ENCODE measurements at places on chromosomes 6 and 20.
A peak's percentile ranks its signal among the peaks of the same experiment; 100 is the strongest.

- no peak for DNase-seq
Observed at GRCh38 chr6:134706806-134707205, 243.1 kb downstream of the ALDH8A1 start.

- peak; percentile 13 for DNase-seq
Observed at GRCh38 chr20:51769976-51770615, 1.9 kb upstream of the ATP9A start.

DNA sequence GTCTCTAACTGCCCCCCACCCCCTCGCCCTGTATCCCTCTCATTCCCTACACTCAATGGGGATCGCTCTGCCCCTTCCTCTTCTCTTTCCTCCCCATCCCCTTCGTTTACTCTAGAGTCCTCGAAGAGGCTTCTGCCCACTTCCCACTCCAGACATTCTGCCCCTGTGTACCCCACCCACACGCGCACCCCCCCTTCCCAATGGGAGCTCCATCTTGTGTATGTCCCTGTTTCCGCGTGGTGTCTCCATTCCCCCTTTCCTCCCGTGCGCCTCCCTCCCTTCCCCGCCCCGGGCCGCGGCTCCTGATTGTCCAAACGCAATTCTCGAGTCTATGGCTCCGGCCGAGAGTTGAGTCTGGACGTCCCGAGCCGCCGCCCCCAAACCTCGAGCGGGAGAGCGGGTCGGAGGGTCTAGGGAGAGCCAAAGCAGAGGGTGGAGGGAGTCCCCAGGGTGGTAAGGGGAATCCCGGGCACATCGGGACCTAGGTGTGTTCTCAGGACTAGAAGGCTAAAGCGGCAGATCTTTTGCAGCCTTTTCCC is 679 bp upstream of the RING1 start:
- peak; percentile 58 for DNase-seq

DNA sequence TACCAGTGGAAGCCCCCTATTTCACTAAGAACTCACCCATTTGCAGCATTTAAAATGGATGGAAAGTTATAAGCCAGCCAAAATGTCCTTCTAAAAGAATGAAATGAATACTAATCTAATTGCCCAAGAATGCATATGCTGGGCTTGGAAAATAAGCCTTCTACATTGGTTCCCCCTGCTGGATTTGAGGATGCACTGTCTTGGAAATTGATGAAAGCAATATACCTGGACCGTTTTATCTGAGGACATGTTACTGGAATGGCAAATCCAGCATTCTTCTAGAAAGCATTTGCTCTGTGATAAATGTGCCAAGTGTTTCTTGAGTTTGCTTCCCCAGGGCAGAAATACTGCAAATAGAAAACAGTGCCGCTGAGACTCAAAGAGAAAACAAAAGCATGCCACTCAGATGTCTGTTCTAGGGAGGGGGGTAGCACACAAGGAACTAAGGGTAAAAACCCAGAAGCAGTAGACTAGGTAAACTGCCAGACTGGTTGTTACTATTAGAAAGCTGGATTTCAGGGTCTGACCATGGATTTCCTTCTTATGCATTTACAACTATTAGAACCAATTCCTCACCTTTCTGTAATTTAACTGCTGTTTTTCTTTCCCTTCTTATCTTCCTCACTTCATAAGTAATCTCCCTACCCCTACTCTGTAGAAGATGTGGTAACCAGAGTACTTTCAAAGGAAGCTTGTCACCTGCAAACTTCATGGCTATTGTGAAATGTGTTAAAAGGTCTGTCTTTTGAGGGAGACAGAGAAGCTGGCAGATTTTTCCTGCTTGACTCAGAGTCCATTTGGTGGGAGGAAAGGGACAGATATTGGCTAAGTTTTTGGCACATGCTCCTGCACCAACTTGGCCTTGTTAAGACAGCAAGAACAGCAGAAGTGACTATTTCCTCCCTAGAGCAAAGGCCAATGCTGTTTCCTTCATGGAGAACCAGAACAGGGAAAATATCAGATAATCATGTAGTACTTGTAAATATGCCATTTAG is 642.6 kb downstream of the KIF16B start:
- DNase-seq, result peak; percentile 82

GRCh38 chr6:43796903-43797890 is 27.2 kb downstream of the VEGFA start:
- DNase-seq, result no peak

DNA sequence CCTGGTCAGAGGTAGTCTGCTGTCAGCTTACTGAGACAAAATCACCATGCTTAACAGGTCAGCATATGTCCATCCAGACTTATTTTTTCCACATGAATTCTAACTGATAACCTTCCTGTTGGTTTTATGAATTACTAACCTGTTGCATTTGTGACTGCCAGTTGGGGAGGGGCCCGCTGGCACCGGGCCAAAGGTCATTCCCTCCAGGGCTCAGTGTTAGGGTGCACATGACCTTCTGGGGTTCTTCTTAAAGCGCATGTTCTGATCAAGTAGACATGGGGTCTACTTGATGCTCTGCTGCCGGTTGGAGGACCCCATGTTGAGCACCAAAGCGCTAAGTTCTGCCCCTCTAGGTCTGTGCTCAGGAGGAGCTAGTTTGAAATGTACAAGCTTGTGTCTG is 15.6 kb downstream of the DUSP22 start:
- no peak for DNase-seq

GRCh38 chr6:169287675-169288074 is 34.0 kb upstream of the THBS2 start:
- no peak for DNase-seq

GRCh38 chr20:14691994-14692393 is 354.6 kb upstream of the FLRT3 start:
- no peak for DNase-seq

GRCh38 chr20:7193681-7194080 is 426.2 kb downstream of the BMP2 start:
- peak; percentile 2 for DNase-seq

DNA sequence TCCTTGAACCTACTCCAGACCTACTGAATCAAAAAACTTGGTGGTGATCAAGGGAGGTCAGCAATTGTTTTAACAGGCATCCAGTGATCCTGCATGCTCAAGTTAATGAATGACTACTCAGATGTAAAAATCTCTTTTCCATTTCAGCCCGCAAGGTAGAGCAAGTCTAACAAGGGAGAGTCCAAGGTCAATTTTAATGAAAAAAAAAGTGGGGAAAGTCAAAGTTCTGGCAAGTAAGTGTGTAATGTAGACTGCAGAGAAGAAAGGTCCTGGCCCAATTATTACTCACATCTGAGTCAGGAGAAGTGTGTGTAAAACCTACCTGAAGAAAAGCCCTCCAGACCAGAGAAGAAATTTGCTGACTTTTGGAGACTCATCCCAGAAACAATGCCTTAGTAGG is 193.5 kb downstream of the UBE3D start:
- DNase-seq, result no peak

DNA sequence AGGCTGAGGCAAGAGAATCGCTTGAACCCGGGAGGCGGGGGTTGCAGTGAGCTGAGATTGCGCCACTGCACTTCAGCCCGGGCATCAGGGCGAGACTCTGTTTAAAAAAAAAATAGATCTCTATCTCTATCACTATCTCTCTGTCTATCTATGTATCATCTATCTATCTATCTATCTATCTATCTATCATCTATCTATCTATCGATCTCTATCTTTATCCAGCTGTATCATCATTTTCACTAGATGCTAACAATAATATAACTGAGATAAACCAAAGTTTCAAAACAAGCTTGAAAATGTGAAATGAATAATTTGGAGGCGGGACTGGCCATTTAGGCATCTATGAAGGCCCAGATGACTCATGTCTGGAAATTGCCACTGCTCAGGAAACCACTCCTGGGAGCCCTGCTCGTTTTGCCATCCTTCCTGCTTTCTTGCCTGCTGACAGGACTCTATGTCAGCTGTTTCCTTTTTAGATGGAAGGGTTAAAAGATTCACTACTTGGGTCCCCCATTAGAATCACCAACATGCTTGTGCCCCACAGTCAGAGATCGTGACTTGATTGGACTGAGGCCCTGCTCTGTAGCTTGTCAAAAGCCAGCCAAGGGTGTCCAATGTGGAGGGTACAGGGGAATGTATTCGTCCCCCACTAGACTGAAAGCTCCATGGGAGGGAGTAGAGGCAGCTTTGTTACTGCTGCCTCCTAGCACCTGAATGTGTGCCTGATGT is 61.7 kb downstream of the UTRN start:
- peak; percentile 43 for DNase-seq

GRCh38 chr20:52953020-52953419 is 19.1 kb upstream of the TSHZ2 start:
- no peak for DNase-seq

DNA sequence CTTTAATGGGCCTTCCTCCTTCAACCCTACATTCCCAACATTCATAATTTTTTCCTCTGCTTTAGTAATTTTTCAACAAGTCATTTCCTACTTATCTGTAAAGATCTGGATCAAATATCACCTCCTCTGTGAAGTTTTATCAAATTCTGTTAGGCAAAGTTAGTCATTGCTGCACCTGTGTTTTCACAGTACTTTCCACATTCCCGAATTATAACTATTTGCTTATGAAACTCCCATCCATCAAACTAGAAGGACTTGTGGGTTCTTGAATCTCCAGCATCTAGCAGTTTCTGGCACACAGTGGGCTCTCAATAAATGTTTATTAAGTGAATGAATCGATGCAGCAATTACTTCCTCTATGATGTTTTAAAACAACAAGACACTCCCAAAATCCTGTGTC is 257.6 kb downstream of the HDGFL1 start:
- no peak for DNase-seq

- peak; percentile 86 for DNase-seq
Observed at GRCh38 chr6:112956696-112957535, 609.8 kb downstream of the RFPL4B start.

GRCh38 chr20:33339515-33340058 is 56.6 kb downstream of the BPIFB1 start:
- no peak for DNase-seq

DNA sequence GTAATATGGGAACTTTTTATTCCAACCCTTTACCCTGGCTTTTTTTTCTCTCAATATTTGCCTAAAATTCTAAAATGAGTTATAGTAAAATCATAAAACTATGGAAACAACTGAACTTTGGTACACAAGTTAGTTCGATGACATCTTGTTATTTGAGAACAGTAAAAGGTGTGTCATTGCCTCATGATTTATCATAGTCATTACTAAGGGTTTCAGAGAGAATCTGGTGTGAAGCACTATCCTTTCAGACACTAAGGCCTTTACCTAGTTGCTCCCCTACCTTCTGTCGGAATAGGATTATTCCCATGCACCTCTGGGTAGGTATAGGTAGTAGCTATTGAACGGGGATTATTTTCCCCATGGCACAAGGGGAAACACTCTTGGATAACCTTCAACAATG is 11.4 kb downstream of the TAF11 start:
- no peak for DNase-seq

DNA sequence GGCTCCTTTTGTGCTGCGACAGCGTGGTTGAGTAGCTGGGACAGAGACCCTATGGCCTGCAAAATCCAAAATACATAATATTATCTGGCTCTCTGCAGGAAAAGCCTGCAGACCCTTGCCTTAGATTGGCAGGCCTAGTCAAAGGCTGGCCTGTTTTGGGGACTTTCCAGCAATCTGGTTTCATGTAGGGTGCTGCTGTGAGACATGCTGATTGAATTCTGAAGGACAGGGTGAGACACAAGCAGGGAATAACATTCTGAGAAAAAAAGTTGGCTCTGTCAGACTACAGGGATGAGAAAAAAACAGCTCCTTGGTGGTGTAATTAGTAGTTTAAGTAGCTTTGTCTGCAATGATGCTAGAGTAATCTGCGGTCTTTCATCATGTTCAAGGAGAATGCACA is 402.7 kb upstream of the AGPAT4 start:
- DNase-seq, result no peak
